ENCODE measurements at places on chromosomes 6 and 20.

DNA sequence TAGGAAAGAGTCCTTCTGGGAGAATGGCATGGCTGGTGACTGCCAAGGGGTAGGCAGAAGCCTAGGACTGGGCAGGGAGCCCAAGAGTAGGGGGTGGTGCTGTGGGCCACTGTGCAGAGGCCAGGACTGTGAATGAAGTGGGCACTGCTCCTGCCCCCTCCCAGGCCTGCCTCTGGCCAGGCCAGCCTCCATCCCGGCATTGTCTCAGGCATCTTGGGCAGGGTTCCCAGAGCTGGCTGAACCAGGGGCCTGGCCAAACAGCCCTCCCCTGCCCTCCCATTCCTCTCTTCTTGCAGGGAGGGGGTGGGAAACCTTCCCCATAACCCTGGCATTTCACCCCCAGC lies 81.6 kb downstream of the MRPL14 start:
- no peak for DNase-seq

DNA sequence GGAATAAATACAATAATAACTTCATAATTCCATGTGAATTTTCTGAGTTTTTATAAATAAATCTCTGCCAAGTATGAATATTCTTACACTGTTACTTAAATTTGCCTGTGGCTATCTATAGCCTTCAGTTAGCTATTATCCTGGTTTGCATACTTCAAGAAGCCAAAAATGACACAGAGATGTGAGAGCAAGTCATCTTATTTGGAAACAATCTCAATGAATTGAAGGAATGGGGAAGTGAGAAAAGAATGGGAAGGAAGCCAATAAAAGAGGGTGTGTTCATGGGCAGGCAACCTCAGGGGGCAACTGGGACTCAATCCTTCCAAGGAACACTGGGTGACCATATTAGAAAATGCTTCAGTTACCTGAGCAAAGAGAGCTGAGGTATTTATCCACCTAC lies 9.9 kb downstream of the HAO1 start:
- no peak for DNase-seq

- no peak for DNase-seq
These were observed 392.3 kb upstream of the RGS17 start for GRCh38 chr6:153523390-153523789.

- DNase-seq, result no peak
These were observed 36.8 kb downstream of the SASH1 start for GRCh38 chr6:148379481-148379880.

DNA sequence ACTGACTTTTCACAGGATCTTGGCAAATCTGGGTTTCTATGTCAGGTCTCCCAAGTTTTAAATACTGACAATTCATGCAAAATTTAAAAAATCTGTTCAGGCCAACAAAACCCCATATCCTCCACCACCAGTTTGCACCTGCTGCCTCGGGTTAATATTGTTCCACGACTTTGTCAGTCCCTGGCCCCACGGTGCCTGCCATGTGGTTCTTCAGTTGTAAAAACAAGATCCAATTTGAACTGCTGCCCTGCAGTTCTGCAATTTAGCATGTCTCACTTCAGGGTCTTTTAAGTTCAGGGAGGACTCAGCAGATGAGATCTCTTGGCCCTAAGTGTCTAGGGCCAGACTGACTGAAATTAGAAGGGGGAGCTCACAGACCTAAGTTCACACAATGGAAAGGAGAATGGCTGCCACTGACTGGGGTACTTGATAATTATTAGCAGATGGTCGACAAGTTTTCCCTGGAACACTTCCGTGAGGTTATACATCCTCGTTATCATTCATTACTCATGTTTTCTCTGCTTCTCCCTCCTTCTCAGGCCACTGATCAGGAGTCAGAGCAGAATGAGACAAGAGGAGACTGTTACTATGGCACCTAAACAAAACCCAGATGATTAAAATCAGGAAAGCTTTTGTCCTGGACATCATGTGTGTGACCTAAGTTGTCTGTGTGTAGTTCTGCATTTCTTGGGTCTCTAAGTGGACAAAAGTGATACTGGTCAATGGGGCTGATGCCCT lies 223.6 kb downstream of the KIF16B start:
- no peak for DNase-seq

- DNase-seq, result no peak
These were observed 903.1 kb downstream of the PHF3 start for GRCh38 chr6:64538722-64539121.

DNA sequence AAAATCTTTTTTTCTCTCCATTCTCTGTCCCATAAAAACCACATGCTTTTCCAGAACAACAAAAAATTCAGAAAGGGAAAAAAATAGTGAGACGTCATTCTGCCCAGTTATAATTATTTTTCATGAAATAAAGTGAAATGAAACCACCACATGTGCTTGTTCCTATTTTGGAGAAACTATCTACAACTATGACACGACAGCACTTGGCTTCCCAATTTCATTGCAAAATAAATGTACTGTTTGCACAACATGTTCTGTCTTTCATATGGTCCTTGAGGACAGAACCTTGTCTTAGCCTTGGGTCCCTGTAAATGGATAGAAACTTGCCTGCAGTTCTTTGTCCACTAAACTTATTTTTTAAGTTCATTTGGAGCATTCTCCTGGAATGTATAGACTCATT lies 5.6 kb upstream of the MAN1A1 start:
- DNase-seq, result no peak

GRCh38 chr6:99146711-99147110 lies 199.0 kb upstream of the FBXL4 start:
- DNase-seq, result no peak

DNA sequence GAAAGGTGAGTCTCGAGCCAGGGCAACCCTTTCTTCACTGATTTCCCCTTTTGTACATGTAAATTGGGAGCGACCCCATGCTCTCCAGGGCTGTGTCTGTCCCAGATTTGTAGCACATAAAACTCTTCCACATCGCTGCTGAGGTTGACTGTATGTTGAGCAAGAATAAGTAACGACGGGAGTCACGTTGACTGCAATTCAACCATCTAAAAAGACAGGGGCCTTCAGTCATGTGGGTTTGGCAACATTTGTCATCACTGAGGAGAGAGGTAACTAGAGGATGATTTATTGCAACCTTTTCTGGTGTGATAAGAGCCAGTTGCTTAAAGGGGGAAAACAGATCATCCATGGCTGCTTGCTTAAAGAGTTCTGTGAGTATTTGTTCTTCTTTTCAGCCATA lies 159.4 kb upstream of the SULF2 start:
- no peak for DNase-seq
